Naive thymus-derived CD4-positive, alpha-beta T cell (primary cell): ENCODE measurements at places on chromosomes 16 and 17. TPM values are rescaled to one million over a fixed set of nuclear protein-coding genes. Genes with fewer than 3 reads are reported as not detected.

The KRTAP9-2 gene
- not detected for total RNA-seq

GRCh38 chr17:49995055-49995738, at the start of gene DLX3:
DLX3 (minus strand) TSS chr17:49995224; CDS start chr17:49994998, 226 bp downstream.
- no peaks in the 10 kb centered on the region for H3K36me3 ChIP-seq
- DNase-seq = no peak
- H3K27ac ChIP-seq = no peak within 1 kb of the TSS
- peaks cover 32% of the 10 kb centered on the region for H3K4me1 ChIP-seq

The OSBPL7 gene
- 34.4 and 39.7 TPM in 2 replicates for total RNA-seq

The GRAP gene
- 85.5 TPM for total RNA-seq

DNA sequence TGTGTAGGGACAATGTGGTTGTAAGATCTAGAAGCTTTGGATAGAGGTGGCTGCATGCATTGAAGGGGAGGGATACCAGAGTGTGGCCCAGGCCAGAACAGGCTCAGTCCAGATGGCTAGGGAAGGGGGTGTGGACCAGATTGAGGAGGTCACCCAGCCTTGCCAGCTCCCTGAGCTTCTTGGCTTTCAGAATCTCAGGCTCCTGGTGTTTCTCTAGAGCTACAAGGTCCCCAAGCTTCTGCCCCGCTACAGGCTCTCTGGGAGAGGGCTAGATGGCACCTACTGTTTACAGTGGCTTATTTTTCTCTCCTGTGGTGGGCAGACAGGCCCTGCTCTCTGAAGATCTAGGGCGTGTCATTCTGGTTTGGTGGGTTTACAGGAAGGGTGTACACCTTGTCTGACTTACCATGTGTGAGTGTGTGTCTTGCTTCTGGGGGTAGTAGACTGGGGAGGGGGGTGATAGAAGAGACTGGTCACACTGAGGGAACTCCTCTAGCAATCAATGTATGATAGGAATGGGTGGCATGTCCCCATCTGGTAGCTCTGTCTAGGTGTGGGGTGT, 1.1 kb downstream of the RARA start:
- DNase-seq = no peak
- no peaks in the 10 kb centered on the region for H3K36me3 ChIP-seq
- no peak overlapping the region for H3K27ac ChIP-seq
- peaks cover 36% of the 10 kb centered on the region for H3K4me1 ChIP-seq

GRCh38 chr16:23667355-23667659, 11.4 kb upstream of the PLK1 start:
- H3K4me3 ChIP-seq = no peak overlapping the region
- H3K36me3 ChIP-seq = peaks cover 37% of the 10 kb centered on the region
- no peak overlapping the region for H3K27ac ChIP-seq

DNA sequence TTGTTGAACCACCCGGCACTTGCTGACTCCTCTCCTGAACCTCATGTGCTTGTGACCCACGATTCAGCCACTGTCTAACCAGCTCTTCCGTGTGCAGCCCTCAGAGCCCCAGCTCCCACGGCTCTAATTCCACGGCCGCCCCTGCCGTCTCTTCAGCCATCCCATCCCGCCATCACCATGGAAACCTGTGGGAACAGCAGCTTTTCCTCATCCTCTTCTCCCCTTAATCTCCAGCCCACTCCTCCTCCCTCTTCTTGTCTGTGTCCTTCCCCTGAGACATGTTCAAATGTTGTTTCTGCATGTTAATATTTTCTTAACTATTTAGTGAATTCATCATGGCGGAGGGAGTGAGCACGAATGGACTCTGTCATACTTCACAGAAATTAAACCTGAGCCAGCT, 285.2 kb downstream of the CDH13 start:
- DNase-seq = no peak
- H3K27ac ChIP-seq = no peak overlapping the region
- H3K27me3 ChIP-seq = no peaks in the 10 kb centered on the region
- no peaks in the 10 kb centered on the region for H3K36me3 ChIP-seq

- no peak overlapping the region for H3K4me3 ChIP-seq
- no peaks in the 10 kb centered on the region for H3K36me3 ChIP-seq
- DNase-seq = no peak
- H3K27me3 ChIP-seq = no peaks in the 10 kb centered on the region
These were observed 93.3 kb downstream of the ASIC2 start for GRCh38 chr17:33199571-33200510.

DNA sequence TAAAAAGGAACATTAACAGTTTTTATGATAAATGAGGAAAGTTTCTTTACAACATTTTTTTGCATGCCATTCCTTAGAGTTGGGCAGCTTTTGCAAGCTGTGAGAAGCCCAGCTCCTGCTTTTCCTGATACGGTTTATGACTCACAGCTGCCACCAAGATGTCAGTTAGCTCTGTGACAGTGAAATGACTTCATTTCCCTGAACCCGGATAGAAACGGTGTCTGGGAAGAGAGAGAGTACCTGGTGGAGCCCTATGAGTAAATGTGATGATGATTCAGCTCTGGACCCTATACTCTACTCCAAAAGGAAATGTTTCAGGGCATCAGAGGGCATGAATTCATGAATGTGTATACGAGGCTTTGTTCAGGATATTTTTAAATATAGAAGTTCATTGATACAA, 366.3 kb upstream of the HSBP1 start:
- no peak overlapping the region for H3K4me3 ChIP-seq
- no peaks in the 10 kb centered on the region for H3K27me3 ChIP-seq
- no peak overlapping the region for H3K27ac ChIP-seq
- H3K36me3 ChIP-seq = no peaks in the 10 kb centered on the region

The HOXB5 gene
- total RNA-seq = not detected

DNA sequence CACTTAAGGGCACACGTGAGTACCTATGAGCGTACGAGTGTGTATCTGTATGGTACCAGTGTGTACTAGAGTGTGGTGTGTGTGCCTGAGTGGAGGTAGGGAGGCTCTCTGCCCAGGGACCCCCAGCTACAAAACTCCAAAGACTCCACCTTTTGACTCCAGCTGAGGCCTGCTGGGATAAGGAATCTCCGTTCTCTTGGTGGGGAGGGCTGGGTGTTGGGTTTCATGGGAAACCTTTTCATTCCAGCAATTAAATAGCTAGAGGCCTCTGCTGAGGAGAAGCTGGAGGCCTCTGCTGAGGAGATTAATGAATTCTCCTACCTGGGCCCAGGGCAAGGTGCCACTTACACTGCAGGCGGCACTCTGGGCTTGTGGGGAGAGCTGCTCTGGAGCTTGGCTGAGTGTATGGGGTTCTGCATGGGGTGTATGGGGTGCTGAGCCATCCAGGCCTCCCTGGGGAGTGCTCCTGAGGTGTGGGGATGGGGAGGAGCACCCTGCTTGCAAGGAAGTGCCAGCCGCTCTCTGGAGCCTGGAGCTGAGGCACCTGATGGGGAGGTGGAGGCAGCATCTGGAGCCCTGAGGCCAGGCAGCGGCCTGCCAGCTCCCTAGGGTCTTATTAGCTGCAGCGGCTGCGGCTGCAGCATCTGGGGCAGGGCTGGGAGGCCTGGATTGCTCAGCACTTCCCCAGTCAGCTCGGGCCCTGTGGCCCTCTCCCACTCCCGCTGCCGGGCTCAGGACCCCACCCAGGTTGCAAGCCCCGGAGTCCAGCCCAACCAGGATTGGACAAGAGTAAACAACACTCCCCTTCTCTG, 4.6 kb downstream of the ANKRD13B start:
- H3K4me1 ChIP-seq = peaks cover 8% of the 10 kb centered on the region
- H3K4me3 ChIP-seq = no peak overlapping the region
- H3K36me3 ChIP-seq = no peaks in the 10 kb centered on the region
- no peak for DNase-seq

The CLEC3A gene
- not detected for total RNA-seq

GRCh38 chr17:1110862-1111598, 68.8 kb downstream of the ABR start:
- no peak overlapping the region for H3K4me3 ChIP-seq
- peaks cover 27% of the 10 kb centered on the region for H3K4me1 ChIP-seq
- DNase-seq = no peak
- H3K36me3 ChIP-seq = no peaks in the 10 kb centered on the region
- no peaks in the 10 kb centered on the region for H3K27me3 ChIP-seq

The IL17C gene
- 0.37 TPM for total RNA-seq

The GCGR gene
- not detected for total RNA-seq

The USP6 gene
- 0.11 TPM for total RNA-seq

- no peaks in the 10 kb centered on the region for H3K27me3 ChIP-seq
- H3K4me1 ChIP-seq = no peaks in the 10 kb centered on the region
- no peak for DNase-seq
- no peak overlapping the region for H3K4me3 ChIP-seq
These were observed 51.6 kb upstream of the CORO6 start for GRCh38 chr17:29674281-29674680.

- H3K36me3 ChIP-seq = no peaks in the 10 kb centered on the region
- H3K27me3 ChIP-seq = no peaks in the 10 kb centered on the region
- no peak overlapping the region for H3K27ac ChIP-seq
- no peak overlapping the region for H3K4me3 ChIP-seq
- no peaks in the 10 kb centered on the region for H3K4me1 ChIP-seq
These were observed 16.9 kb upstream of the CCL22 start for GRCh38 chr16:57341441-57342303.

The CDRT15L2 gene
- not detected for total RNA-seq

- no peaks in the 10 kb centered on the region for H3K4me1 ChIP-seq
- DNase-seq = no peak
- no peaks in the 10 kb centered on the region for H3K27me3 ChIP-seq
- no peak overlapping the region for H3K27ac ChIP-seq
- H3K4me3 ChIP-seq = no peak overlapping the region
These were observed 181.2 kb upstream of the AXIN2 start for GRCh38 chr17:65742403-65743307.

The GJC1 gene
- total RNA-seq = 0.20 TPM

The HAS3 gene
- total RNA-seq = 3.7 TPM

The CTRB2 gene
- total RNA-seq = not detected

GRCh38 chr16:47779201-47780016, 318.3 kb downstream of the PHKB start:
- no peaks in the 10 kb centered on the region for H3K36me3 ChIP-seq
- peak overlapping the region; percentile 62 for H3K4me3 ChIP-seq
- no peak for DNase-seq
- no peaks in the 10 kb centered on the region for H3K27me3 ChIP-seq
- H3K27ac ChIP-seq = peak overlapping the region; percentile 50
- H3K4me1 ChIP-seq = no peaks in the 10 kb centered on the region

- no peaks in the 10 kb centered on the region for H3K27me3 ChIP-seq
- DNase-seq = no peak
- no peak overlapping the region for H3K4me3 ChIP-seq
- H3K27ac ChIP-seq = no peak overlapping the region
- no peaks in the 10 kb centered on the region for H3K36me3 ChIP-seq
- no peaks in the 10 kb centered on the region for H3K4me1 ChIP-seq
These were observed 451.9 kb downstream of the SLC39A11 start for GRCh38 chr17:72640415-72641165.

- H3K36me3 ChIP-seq = peaks cover 5% of the 10 kb centered on the region
- H3K4me1 ChIP-seq = no peaks in the 10 kb centered on the region
- no peak for DNase-seq
- H3K27ac ChIP-seq = no peak overlapping the region
- H3K4me3 ChIP-seq = no peak overlapping the region
These were observed 41.1 kb upstream of the ERN1 start for GRCh38 chr17:64171041-64171440.

DNA sequence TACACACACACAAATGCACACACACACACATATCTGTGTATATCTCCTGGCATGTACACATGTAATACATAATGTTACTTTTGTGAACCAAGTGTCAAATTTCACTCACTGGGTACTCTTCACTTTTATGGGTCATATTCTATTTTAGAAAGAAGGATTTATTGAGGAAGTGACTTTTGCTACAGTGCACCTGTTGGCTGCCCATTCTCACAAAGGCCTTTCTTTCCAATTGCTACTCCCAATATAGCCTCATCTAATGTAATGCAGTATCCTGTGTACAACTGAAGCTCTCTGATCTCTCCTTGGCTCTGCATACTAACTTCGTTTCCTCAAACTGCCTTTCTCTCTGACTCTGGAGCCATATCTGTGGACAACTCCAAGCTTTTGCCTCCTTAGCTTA, 107.5 kb downstream of the ABCA8 start:
- DNase-seq = no peak
- no peaks in the 10 kb centered on the region for H3K27me3 ChIP-seq
- no peaks in the 10 kb centered on the region for H3K4me1 ChIP-seq
- H3K36me3 ChIP-seq = no peaks in the 10 kb centered on the region
- no peak overlapping the region for H3K4me3 ChIP-seq

GRCh38 chr16:2934450-2934849, 22.7 kb downstream of the FLYWCH1 start:
- no peaks in the 10 kb centered on the region for H3K27me3 ChIP-seq
- H3K4me1 ChIP-seq = no peaks in the 10 kb centered on the region
- no peak for DNase-seq

The RRAD gene
- 0.88 TPM for total RNA-seq
